ENCODE measurements at places on chromosomes 16 and 17.

- DNase-seq: no peak
These were observed 219.3 kb upstream of the NOG start for GRCh38 chr17:56373981-56374833.

GRCh38 chr16:49521734-49522325, 148.2 kb downstream of the C16orf78 start:
- no peak for DNase-seq

GRCh38 chr16:88009563-88010342, 58.5 kb downstream of the BANP start:
- DNase-seq: peak; percentile 25

DNA sequence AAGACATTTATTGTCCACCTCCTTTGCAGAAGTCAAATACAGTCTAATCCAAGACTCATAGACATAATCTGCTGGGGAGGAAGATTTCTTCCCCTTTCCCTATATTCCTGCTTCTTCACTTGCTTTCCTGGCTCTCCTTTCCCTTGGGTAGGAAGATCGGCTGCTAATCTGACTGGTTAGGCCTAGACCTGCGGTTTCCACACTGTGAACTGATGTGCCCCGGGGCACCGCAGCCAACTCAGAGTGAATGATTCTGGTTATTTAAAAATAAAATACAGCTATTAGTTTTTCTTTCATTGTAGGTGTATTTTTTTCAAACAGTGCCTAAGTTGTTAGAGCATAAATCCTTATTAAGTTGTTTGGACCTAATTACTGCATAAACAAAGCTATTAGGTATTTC, 78.9 kb downstream of the DNAH3 start:
- DNase-seq: no peak

GRCh38 chr16:7423434-7424044, 90.9 kb downstream of the RBFOX1 start:
- no peak for DNase-seq

DNA sequence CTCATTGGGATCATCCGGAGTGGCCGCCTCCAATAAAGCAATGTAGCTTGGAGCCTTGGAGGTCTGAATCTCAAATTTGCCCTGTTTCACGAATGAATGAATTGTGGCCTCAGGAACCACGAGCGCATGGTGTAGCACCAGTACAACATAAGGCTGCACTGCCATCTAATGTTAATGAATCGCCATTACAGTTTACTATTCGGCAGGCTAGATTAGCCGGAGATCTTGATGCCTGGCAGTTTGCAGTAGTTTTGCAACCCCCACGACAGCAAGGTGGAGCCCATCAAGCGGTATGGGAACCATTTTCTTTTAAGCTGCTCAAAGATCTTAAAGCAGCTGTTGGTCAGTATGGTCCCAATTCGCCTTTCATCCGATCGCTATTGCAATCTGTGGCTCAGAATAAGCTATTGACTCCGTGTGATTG, 18.8 kb downstream of the ALOX15B start:
- DNase-seq: peak; percentile 61

DNA sequence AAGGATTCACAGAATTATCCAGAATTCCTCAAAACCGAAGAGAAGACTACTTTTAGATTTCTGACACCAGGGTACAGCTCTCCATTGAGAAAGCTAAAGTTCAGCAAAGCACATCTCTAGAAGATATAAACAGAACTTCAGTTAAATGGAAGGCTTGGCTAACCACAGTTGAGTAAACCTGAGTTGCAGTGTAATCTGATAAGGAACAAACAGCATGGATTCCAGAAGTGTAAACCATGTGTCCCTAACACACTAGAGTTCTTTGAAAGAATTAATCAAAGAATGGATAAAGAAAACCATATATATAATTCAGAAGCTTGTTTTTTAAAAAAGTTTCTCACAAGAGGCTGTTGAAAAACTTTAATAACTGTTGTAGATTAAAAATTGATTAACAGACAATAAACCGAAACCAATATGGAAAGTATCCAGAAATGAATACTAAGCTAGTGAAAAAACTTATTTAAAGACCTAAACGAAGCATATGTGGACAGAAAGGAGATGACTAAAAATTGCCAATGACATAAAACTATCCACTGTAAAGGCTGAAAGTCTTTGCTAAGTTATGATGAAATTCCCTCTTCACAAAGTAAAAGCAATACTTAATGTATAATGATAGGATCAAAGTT, 4.3 kb downstream of the RNF43 start:
- no peak for DNase-seq

DNA sequence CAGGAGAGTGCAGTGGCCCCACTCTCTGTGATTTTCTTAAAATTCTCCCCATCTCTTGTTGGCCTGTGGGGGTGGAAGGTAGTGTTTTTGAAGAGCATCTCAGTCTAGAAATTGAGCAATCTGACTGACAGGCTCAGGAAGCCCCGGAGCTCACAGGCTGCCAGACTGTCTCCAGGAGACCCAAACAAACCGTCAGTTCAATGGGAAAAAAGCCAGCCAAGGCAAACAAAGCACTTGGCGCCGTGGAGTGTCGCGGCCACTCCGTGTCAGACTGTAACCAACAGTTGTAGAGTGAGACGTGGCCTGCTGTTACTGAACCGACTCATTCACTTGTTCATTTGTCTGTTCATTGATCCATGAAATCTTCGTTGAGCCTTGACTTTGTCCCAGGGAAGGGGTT, 33.7 kb downstream of the RGS9 start:
- DNase-seq: no peak

GRCh38 chr17:55120651-55121050, 144.1 kb upstream of the HLF start:
- no peak for DNase-seq

GRCh38 chr16:4402439-4403132, 13.8 kb downstream of the CORO7 start:
- peak; percentile 67 for DNase-seq

DNA sequence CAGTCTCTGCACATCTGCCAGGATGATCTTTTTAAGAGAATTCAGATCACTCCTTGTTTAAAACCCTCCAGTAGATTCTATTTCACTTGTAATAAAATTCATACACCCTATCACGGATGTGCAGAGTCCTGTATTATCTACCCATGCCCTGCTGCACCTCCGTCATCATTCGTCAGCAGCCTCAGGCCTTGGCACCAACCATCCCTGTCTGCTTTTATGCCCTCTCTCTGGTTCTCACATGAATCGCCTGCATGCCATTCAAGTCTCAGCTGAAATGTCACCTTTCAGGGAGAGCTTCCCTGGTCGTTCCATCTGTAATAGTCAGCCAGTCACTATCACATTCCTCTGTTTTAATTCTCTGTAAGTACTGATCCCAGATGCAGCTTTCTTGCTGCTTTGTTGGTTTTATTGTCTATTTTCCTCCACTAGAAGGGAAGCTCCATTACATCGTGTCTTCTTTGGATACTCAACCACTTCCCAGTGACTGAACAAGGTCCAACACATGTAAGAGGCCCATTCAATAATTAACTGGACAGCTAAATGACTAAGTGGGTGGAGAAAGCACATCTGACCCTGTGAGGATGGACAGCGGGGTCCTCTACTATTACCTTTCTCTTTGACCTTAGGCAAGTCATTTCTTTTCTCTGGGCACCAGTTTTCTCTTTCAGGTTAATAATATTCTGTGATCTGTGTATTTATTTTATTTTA, 81.2 kb upstream of the GOT2 start:
- DNase-seq: no peak

- peak; percentile 34 for DNase-seq
These were observed 17.7 kb downstream of the CCL17 start for GRCh38 chr16:57422026-57422944.

DNA sequence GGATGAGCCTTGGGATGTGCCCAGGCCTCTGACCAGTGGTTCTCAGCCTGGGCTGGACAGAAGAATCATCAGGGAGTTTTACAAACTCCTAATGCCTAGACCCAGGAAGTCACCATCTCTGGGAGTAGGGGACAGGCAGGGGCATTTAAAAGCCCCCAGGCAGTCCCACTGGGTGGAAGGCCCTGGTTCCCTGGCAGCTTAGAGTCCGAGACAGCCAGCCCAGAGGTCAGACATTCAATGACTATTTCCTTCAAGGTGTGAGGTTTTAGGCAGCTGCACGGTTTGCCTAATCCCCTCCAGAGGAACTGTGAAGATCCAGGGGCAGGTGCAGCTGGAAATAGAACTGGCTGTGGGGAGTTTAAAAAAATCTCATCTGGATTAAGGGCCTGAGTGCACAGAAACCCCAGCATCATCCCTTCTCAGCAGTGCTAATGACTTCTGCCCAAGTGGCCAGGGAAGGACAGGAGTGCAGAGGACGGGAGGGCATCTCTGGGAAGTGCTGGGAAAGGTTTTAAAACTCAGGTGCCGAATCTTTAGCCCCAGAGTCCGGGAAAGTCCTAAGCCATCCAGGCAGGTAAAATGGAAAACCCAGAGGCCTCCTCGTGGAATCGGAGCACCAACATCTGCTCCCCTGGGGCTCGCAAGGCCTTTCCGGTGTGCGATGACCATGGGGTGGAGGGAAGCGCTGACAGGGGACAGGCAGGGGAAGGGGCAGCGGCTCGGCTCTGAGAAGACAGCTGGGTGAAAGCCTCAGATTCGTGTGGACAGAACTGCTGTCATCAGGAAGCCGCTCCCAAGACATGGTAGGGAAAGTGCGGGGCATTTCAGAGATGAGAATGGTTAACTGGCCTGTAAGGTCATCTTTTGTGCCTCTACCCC, 1.5 kb upstream of the LGALS3BP start:
- no peak for DNase-seq

GRCh38 chr16:68200088-68200783, 35.7 kb downstream of the ESRP2 start:
- DNase-seq: no peak

GRCh38 chr16:62035115-62036092, 834 bp downstream of the CDH8 start:
- DNase-seq: no peak

DNA sequence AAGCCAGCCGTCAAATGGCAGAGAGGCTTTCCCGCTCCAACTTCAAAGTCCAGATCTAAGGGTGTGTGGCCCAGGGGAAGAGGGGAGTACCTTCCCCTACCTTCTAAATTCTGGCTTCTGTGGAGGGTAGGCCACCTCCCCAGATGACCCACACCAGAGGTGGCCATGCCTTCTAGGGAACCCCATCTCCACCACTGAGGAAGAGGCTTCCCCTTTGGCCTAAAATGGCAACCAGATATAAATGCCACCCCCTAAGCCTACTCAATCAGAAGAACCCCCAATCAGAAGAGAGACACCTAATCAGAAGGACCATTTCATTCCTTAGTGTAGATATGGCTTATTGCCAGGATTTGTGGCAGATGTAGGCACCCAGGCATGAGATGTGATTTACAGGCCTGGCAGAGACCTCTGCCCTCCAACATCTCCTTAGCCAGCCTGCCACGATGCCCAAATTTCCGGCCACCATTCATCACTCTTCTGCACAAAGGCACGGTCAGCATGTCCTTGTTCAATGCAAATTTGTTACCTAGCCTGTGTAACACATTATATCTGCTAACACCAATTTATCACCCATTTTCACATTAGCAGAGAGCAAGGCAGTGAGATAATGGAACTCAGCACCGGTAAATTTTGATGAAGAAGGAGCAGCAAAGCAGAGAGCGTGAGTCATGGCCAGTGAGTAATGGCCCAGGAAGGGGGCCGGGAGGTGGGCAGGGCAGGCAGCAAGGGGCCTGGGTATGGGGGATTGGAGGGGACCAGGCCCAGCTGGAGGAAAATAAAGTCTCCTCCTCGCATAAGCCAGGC, 1.2 kb upstream of the MGAT5B start:
- DNase-seq: peak; percentile 52

- DNase-seq: peak; percentile 46
These were observed 1.0 kb downstream of the NHERF1 start for GRCh38 chr17:74749279-74750038.

DNA sequence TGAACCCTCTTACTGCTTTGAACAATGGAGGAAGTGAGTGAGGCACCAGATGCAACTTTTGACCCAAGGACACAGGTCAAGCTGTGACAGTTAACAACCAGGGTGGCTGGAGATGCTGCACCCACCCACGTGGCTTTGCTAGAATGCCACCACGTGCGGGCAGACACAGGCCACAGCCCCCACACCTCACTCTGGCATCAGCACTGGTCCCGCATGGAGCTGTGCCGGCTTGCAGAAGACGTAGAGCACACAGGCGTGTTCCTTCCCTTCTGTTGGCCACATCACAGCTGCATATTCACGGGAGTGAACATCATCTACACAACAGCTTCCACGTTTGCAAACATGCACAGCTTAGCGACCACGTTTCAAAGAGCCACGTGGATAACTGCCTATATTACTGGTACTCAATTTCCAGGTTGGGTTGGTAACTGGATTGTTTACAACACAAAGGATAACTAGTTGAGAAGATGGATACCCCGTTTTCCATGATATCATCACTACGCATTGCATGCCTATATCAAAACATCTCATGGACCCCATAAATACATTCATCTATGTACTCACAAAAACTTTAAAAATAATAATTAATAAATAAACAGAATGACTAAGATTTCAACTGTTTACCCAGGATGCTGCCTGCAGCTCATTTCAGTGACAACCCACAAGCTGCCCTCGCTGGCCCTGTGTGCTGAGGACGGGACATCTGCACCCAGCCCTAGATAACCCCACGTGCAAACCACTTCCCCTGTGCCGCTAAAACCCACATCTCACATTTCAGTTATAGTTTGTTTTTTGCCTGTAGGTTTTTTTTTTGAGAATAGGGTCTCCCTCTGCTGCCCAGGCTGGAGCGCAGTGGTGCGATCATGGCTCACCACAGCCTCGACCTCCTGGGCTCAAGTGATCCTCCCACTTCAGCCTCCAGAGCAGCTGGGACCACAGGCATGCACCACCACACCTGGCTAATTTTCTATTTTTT, 132.0 kb downstream of the ANKRD11 start:
- no peak for DNase-seq

GRCh38 chr17:81508639-81509206, 3.9 kb downstream of the ACTG1 start:
- DNase-seq: peak; percentile 64

GRCh38 chr17:45172541-45173286, 11.0 kb downstream of the HEXIM2 start:
- peak; percentile 71 for DNase-seq

- DNase-seq: no peak
These were observed 128.4 kb upstream of the RCVRN start for GRCh38 chr17:10033449-10033848.

GRCh38 chr17:71260366-71260940, 860.4 kb upstream of the SOX9 start:
- DNase-seq: peak; percentile 24

DNA sequence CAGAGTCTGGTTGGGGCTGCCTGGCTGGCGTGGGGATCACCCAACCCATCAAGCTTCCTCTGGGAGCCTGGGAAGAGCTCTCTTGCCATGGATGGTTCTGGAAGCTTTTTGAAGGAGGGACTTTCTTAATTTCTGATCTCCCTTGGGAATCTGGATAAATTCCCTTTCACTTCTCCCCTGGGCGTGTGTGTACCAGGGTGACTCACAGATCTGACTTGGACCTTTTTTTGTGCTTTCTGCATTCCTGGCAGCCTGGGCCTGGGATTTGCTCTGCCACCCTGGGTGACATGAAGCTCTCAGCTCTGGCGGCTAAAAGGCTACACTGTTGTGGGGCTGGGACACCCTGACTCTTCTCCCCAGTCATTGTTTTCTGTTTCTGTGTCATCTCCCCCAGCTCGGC, 70.1 kb downstream of the ABCC1 start:
- DNase-seq: peak; percentile 72

All from foreskin fibroblast (primary cell).